ENCODE measurements at places on chromosomes 1 and 21.

- no peak for DNase-seq
These were observed 7.0 kb downstream of the EPHA8 start for GRCh38 chr1:22570140-22570909.

- no peak for DNase-seq
These were observed 1.2 kb upstream of the TAL1 start for GRCh38 chr1:47233186-47233585.

- DNase-seq, result peak; percentile 53
These were observed 121.4 kb upstream of the GORAB start for GRCh38 chr1:170410401-170411166.

- no peak for DNase-seq
These were observed 62.6 kb downstream of the CASQ2 start for GRCh38 chr1:115705963-115706362.

DNA sequence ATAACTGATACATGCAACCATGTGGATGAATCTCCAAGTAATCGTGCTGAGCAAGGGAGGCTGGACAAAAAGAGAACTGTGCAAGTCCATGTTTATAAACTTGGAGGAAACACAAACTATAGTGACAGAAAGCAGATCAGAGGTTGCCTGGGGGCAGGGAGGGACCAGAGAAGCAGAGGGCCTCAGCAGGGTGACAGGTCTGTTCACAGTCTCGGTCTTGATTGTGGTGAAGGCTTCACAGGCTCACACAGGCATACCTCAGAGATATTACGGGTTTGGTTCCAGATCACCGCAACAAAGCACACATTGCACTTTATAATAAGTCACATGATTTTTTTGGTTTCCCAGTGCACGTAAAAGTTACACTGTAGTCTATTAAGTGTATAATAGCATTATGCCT, 28.5 kb downstream of the ACOT7 start:
- no peak for DNase-seq

GRCh38 chr1:7060745-7061144, 275.5 kb downstream of the CAMTA1 start:
- DNase-seq, result peak; percentile 66

GRCh38 chr1:65524931-65525265, 104.4 kb downstream of the LEPR start:
- no peak for DNase-seq

- DNase-seq, result no peak
These were observed 54.9 kb upstream of the NEK7 start for GRCh38 chr1:198101716-198102453.

Measured in femur (tissue), 1 donor.